ENCODE measurements at places on chromosomes 16 and 17.

DNA sequence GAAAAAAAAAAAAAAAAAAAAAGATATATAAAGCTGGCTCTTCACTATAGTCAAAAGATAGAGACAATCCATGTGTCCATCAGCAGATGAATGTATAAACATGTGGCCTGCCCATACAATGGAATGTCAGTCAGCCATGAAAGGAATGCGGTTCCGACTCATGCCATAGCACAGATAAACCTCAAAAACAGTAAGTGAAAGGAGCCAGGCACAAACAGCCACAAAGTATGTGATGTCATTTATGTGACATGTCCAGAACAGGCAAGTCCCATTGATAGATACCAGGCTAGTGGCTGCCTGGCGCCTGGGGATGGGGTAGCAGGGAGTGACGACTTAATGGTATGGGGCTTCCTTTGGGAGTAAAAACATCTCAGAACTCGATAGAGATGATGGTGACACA, 155.7 kb downstream of the CMIP start:
- DNase-seq: no peak

DNA sequence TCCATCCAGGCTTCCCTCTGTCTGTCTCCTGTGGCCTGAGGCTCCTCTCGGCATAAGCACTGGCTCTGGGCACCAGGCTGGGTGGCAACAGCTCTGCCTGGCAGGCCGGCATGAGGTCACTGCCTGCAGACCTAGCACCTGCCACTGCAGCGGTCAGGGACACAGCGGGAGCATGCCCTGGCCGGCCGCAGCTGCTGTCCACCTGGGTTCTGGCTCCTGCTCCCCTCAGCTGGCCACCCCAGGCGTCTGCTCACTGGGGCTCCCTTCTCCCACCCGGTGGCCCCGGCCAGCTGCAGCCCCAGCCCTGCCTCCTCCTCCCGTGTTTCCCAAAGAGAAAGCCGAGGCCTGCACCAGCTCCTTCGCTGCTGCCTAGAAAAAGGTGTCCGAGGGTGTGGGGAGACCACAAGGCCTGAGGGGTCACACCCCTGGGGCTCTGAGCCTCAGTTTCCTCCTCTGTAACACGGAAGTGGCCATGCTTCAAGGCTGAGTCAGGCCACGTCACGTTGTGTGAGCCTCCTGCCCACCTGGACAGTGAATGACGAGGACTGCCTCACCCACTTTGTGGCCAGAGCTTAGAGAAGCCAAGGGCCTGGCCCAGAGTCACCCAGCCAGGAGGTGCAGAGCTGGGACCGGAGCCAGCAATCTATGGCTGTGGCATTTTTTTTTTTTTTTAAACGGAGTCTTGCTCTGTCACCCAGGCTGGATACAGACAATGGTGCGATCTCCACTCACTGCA, 6.7 kb downstream of the NTHL1 start:
- no peak for DNase-seq

DNA sequence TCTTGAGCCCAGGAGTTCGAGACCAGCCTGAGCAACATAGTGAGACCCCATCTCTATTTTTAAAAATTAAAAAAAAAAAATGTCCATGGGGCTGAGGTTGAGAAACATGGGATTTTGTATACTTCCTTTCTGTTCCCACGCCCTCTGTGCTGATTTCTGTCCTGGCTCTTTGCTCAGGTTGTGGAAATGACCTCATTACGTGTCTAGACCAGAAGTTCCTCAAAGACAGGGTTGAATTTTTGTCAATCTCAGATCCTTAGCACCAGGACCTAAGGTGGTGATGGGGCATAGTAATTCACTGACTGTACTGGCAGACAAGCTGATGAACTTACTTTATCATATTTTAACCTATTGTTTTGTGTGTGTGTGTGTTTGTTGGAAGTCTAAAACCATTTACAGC, 11.2 kb upstream of the HNF1B start:
- DNase-seq: no peak

- no peak for DNase-seq
Measured at GRCh38 chr17:214881-215331, 33.5 kb upstream of the DOC2B start.

DNA sequence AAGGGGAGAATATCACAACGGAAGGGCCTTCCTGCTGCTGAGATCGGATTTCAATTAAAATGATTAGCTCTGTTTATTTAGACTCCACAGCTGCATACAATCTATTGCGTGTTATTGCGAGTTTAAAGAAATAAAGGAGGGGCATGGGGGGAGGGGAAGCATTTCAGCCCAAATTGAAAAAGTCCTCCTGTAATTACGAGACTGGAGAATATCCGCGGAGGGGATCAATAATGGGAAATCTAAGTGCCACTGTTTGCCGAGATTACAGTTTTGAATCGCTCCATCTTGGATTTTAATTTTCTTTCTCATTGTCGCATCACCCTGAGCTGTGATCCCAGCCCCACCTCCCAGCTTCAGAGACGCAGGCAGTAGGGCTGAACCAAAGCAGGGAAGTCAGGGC, 15.7 kb upstream of the RPL38 start:
- no peak for DNase-seq

- DNase-seq: no peak
Measured at GRCh38 chr17:37710344-37710886, 34.4 kb downstream of the HNF1B start.

- no peak for DNase-seq
Measured at GRCh38 chr17:82874011-82874835, 34.4 kb upstream of the ZNF750 start.

DNA sequence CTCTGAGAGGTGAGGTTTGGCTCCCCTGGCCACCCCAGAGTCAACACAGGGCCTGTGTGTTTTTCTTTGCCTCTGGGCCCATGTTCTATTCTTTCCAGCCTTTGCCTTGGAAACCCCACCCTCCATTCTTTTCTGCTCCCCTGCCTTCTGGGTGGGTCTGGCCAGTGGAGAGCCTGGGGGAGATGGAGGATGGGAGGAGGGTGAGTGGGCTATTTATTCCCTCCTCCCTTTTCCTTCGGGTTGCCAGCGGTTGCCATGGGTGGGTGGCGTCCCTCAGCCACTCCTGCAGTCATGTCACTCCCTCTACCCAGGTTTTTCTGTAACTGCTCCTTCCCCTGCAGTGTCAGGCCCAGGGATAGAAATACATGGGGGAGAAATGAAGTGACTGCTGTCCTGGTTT, 15.5 kb downstream of the CMIP start:
- DNase-seq: no peak

DNA sequence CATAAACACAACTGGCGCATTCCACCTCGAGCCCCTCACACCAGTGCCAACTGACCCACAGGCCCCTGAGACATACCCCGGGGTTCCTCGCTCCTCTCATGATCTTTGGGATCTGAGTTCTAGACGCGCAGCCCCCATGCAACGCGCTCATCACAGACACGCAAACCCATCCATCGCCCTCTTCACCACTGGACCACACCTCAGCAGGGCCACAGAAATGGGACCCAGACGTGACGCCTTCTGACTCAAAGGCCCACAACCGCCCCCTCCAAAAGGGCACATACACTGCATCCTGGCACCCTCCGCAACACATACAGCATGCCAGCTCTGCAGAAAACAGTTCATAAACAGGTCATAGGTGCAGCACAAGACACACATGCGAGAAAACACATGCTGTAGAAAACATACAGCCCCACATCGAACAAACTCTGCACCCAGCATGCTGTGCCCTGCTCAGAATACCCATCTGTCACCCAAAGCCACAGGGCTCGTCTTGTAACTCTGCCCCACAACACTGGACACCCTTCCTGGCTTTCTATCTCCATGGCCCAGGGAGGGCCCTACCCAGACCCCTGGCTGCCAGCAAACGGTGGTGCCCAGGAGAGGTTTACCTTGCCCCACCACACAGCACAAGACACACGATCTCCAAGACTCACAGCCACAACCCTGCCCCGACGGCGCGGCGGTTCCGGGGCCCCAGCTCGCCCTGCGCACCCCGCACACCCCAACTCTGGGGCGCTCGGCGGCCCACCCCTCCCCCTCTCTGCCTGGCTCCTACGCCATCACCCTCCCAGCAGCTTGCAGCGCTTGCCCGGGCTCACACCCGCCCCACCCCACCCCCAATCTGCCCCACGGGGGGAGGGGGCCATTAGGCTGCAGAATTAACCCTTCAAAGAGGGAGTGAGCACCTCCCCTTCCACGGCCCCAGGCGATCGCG, 887 bp downstream of the ZBTB4 start:
- DNase-seq: no peak

GRCh38 chr16:1214719-1215118, 10.3 kb downstream of the TPSG1 start:
- no peak for DNase-seq

- no peak for DNase-seq
Measured at GRCh38 chr17:29514792-29515191, 52.0 kb downstream of the ABHD15 start.

DNA sequence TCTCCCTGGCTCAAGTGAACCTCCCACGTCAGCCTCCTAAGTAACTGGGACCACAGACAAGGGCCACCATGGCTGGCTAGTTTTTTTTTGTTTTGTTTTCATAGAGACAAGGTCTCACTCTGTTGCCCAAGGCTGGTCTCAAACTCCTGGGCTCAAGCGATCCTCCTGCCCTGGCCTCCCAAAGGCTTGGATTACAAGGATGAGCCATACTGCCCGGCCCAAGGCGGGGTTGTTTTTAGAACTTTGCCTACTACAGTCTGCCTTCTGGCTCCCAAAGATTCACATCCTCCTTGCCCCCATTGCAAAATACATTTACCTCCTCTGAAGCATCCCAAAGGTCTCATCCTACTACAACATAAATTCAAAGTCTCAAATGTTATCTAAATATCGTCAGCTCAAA, 49.5 kb upstream of the PHOSPHO1 start:
- DNase-seq: no peak

DNA sequence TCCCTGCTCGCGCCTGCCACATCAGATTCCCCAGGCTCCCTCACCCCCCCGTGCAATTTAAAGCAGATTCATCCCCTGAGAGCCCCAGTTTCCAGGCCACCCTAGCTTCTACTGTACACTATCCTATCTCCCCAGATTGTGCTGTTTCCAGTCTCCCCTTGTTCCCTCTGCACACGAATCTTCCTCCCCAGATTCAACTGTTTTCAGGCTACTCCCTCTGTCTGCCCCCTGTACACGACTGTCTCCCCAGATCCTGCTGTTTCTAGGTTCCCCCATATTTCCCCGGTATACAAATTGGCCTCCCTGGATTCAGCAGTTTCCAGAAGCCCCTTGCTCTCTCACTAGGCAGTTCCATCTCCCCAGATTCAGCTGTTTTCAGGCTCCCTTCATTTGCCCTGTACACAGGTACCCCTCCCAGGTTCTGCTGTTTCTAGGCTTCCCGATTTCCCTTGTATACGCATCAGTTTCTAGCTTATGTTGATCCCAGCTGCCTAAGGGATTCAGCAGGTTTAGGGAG, 22.9 kb downstream of the COPZ2 start:
- no peak for DNase-seq

- no peak for DNase-seq
Measured at GRCh38 chr17:48163809-48164208, 56.2 kb downstream of the SNX11 start.

DNA sequence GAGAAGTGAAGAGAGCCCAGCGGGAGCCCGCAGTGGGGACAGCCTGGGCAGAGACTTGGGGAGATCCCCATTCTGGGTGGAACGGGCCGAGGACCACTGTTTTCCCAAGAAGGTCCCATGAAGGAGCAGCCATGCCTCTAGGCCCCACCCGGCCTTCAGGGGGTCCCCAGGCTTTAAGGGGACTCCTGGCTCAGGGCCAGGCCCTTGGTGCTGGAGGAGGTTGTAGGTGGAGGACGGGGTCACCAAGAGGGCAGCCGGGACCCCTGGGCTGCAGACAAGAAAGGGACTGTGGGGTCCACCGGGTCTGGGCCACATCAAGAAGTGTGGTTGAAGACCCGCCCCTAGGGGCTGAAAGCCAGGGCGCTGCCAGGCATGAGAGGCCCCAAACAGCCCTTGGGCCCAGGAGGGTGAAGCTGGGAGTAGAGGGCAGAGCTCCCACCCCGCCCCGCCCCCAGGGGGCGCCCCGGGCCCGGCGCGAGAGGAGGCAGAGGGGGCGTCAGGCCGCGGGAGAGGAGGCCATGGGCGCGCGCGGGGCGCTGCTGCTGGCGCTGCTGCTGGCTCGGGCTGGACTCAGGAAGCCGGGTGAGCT, at the start of gene PRSS21:
TSS of gene PRSS21 (plus strand) at position 487 of the 589 bp plus-strand sequence. CDS start at position 519, 32 bp downstream.
- no peak for DNase-seq

GRCh38 chr17:50536683-50537646, 4.4 kb downstream of the EPN3 start:
- DNase-seq: no peak

GRCh38 chr16:4350365-4350786, 745 bp downstream of the PAM16 start:
- no peak for DNase-seq

- no peak for DNase-seq
Measured at GRCh38 chr16:52090080-52090479, 456.9 kb downstream of the TOX3 start.

DNA sequence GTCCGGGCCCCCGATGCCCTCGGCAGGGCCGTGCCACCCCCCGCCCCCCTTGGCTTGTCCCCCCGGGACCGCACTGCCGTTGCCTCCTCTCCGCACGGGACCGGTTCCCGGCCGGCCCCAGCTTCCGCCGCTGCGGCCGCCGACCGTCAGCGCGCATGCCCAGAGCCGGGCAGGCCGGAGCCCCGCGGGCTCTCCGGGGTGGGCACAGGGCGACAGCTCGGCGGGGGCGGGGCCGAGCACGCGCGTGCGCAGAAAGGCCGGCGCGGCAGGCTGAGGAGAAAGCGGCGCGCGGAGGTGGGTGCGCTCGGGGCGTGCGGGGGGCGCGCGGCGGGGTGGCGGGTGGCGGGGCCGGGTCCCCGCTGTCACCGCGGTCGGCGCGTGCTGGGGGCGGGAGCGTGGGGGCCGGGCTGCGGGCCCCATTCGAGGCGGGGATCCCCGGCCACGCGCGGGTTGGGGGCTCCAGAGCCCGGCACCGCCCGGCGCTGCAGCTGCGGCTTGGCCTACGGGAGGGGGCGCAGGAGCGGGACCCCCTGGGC, at the start of gene TBC1D24:
TSS of gene TBC1D24 (plus strand) at position 251 of the 536 bp plus-strand sequence. CDS start 21,022 bp downstream, outside the sequence.
- DNase-seq: peak; percentile 66

DNA sequence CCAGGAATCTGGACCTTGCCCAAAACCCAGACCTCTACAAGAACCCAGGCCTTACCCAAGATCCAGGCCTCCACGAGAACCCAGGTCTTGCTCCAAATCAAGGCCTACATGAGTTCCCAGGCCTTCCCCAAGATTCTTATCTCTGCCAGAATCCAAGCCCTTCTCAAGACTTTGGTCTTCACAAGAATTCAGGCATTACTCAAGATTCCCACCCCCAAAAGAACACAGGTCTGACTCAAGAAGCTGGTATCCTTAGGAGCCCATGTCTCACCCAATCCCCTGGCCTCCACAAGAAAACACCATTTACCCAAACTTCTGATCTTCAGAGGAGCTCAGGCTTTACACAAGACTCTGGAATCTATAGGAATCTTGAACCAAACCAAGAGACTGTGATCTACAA, 2.6 kb downstream of the SPEM3 start:
- no peak for DNase-seq
